Stimulated activated naive CD4-positive, alpha-beta T cell (primary cell): ENCODE measurements at places on chromosomes 5 and 9.

- DNase-seq, result no peak
Measured at GRCh38 chr9:93096811-93097382, 880 bp downstream of the CARD19 start.

DNA sequence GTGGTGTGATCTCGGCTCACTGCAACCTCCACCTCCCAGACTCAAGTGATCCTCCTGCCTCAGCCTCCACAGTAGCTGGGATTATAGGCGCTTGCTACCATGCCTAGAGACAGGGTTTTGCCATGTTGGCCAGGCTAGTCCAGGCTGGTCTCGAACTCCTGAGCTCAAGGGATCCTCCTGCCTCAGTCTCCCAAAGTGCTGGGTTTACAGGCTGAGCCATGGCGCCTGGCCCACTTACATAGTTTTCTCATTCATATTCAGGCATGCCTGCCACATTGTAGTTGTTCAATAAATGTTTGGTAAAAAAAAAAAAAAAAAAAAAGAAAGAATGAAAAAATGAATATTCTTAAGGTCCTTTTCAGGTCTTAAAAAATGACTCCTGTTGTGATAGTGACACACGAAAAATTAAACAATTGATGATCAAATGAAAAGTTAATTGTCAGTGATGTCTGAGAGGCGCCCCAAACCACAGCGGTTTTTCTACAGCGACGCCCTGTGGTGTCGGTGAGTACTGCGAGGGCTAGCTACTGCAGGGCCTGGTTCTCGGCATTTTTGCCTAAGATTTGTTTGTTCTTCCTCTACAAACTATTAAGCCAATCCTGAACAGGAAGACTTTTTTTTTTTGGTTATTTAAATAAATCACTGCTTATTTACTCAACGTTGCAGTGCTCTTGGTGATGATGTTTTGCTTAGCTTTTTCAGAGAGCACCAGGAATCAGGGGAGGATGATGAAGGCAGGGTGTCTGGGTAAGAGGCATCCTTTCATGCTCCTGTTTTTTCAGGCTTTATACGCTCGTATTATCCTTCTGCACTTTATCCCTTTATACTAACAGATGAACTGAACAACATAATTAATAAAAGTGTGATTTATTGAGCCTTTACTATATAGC lies 67.0 kb upstream of the DPYSL3 start:
- no peak for DNase-seq

GRCh38 chr5:74432216-74432615 lies 208.3 kb downstream of the ENC1 start:
- no peak for DNase-seq

GRCh38 chr9:130990306-130990977 lies 18.5 kb upstream of the LAMC3 start:
- no peak for DNase-seq

- no peak for DNase-seq
Measured at GRCh38 chr9:122128007-122128968, 31.3 kb downstream of the NDUFA8 start.

GRCh38 chr5:11758321-11758720 lies 145.9 kb downstream of the CTNND2 start:
- no peak for DNase-seq

DNA sequence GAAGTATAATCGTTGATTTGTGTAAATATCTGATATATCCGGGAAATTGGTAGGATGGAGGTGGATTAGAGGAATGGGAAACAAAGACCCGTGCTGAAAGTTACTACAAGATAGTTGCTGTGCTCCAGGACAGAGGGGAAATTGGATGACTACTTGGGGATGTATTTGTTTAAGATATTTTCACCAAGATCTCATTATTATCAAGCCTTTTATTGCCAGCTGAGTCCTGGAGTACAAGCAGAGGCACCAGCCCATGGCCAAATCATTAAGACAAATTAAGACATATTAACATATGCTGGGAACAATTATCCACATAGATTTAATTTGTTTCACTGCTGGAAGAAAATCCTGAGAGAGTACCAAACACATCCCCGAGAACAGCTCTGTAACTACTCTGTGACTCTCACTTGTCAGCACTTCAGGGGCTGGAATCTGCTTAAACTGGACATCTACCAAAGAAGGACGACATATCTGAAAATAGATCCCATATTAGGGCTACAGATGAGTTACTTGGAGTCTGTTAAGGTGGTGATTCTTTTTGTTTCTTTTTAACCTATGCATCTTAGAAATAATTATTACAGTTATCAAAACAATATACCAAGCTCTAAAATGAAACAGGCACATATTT lies 68.2 kb downstream of the SLC1A1 start:
- no peak for DNase-seq

- DNase-seq, result no peak
Measured at GRCh38 chr9:31612336-31613030, 772.0 kb upstream of the ACO1 start.

- DNase-seq, result no peak
Measured at GRCh38 chr9:106883030-106883429, 20.1 kb downstream of the ZNF462 start.

DNA sequence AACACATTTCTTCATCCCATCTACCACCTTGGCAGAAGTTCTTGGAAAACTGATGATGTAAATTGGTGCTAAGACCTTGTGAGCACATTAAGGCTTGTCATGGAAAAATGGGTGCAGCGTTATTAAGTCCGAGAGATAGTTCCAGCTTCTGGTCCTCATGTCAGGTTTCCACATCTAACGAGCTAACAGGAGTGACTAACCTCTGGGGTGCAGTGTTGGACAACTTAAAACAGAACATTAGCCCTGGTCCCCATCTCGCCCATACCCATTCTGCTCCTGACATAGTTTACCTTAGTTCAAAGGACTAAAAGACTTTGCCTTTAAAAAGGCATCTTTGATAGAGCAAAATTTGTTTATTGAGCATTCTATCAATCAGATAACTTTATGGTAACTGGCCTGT lies 128.0 kb downstream of the SLC1A3 start:
- no peak for DNase-seq

- no peak for DNase-seq
Measured at GRCh38 chr5:69468631-69469030, 24.0 kb upstream of the OCLN start.

DNA sequence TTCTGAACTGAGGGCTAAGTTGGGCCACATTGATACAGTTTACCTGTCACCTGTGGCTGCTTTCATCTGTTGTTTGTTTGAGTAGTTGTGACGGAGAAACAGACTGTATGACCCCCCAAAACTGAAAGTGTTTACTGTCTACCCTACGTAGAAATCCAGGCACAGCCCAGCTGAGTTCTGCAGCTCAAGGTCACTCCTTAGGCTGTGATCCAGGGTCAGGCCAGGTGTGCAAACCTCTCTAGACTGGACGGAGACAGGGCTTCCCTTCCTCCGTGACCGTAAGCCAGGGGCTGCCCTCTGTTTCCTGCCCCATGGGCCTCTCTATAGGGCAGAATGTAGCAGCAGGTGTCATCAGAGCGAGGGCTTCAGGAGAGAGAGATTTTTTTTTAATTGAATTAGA lies 207.9 kb upstream of the OTULINL start:
- no peak for DNase-seq

GRCh38 chr5:139482050-139482889 lies at the start of gene STING1:
STING1 (minus strand) TSS chr5:139482758; CDS start chr5:139481704, 1,054 bp downstream.
- DNase-seq, result peak; percentile 57

- no peak for DNase-seq
Measured at GRCh38 chr9:1619915-1620710, 395.0 kb upstream of the SMARCA2 start.

DNA sequence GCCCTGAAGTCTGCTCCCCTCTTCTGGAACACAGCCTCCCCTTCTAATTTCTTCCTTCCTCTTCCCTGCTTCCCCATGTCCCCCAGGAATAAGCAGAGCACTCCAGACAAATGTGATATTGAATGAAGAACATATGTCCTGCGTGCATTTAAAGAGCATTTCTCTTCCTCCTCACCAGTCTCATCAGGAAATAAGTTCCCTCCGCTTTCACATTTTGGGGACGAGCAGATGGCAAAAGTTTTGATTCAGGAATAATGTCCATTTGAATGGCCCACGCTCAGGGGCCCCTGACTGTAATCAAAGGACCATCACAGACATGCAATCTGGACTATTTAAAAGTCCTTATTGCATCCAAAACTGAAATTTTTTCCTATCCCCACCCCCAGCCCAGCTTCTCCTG lies 316.1 kb downstream of the CDK5RAP2 start:
- DNase-seq, result no peak

DNA sequence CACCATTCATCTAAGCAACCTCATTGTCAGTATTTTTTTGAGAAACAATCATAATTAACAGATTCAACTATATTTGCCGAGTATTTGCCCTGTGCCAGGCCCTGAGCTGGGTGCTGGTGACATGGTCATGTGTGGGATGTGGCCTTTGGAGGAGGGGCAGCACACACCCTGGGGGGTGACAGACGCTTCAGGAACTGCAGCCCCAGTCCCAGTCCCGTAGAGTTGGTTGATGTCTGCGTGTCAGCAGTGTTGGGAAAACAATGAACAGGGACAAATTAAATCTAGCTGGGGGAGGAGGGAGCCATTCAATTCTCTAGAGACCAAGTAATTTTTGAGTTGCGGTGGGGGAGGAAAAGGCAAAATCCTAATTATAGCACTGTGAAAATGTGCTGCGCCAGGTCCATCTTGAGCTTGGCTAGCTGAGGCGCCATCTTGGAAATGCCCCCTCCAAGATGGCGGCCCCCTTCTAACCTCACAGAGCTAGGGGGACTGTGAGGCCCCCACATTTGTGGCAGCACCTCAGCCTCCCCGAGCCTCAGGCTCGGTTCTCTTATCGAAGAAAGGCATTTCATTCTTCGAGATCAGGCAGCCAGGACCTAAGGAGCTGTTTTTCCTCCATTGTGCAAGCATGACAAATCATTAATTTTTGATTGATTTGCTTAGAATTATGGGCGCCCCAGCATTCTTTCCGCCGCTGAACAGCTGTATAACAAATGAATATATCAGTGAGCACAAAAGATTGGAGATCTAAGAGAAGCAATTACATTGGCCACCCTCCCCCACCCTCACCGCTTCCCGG lies 87.8 kb downstream of the ZNF618 start:
- DNase-seq, result no peak

- no peak for DNase-seq
Measured at GRCh38 chr9:121206516-121207370, 5.1 kb upstream of the RAB14 start.

- DNase-seq, result no peak
Measured at GRCh38 chr5:76111477-76112174, 28.4 kb downstream of the SV2C start.

- DNase-seq, result no peak
Measured at GRCh38 chr5:73805449-73805848, 179.5 kb downstream of the ARHGEF28 start.

DNA sequence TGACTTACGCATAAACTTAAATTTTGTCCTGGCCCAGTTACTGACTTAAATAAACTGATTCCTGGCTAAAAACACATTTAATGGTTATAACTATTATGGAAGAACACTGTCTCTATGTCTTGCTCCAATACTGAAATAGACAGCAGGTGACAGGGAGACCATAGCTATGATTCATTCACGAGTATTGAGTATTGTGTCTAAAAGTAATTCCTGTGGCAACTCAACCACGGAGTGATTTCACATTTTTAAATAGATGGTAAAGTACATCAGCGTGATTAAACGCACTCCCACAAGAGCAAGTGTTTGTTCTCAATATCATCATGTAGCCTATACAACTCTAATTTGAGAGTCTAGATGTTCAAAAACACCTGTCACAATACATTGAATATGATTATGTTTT lies 35.9 kb upstream of the PCSK1 start:
- no peak for DNase-seq

- no peak for DNase-seq
Measured at GRCh38 chr9:34992376-34992951, 2.9 kb downstream of the DNAJB5 start.

DNA sequence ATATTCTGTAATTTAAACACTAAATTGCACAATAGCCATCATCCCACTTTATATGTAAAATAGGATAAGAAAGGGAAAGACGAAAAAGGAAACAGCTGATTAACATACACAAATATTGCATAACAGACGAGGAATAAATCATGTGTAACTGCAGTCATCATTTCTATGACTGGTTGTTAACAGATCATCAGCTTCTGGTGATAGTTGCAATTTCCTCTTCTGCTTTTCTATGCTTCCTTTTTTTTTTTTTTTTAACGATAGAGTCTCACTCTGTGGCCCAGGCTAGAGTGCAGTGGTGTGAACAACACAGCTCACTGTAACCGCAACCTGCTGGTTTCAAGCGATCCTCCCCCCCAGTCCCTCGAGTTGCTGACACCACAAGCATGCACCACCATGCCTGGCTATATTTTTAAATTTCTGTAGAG lies 22.5 kb upstream of the JAKMIP2 start:
- no peak for DNase-seq

DNA sequence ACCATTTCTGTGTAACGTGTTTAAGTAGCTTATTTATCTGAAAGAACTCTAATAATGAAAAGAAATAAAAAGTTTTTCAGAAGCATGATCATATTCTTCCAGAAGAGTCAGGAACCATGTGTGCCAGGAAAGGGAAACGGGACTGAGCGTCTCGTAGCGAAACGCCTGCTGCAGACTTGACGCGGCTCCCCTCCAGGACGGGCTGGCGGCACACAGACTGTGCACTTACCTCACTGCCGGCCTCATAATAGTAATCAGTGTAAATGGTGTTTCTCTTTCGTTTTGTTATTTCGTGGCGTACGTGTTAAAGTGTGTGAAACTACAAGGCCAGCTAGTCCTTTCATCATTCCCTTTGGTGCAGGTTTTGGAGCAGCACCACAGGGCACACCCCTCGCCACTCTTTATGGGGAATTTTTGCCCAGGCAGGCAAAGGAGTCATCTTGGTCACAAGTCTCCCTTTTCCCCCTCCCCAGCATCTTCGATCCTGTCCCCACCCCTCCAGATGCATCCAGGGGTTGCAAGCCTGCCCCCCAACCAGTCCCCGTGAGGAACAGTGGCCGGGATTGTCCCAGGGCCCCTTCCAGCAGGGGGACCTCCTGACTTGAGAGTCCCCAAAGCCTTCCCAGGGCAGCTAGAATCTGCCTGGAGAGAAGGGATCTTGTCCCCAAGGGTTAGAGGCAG lies 233.1 kb downstream of the FANCC start:
- no peak for DNase-seq

- DNase-seq, result no peak
Measured at GRCh38 chr9:97625620-97626019, 7.5 kb downstream of the TSTD2 start.

- no peak for DNase-seq
Measured at GRCh38 chr9:101787891-101788290, 49.4 kb upstream of the GRIN3A start.

GRCh38 chr5:104082754-104083153 lies 520.2 kb upstream of the NUDT12 start:
- no peak for DNase-seq

- no peak for DNase-seq
Measured at GRCh38 chr5:76548525-76549229, 74.5 kb downstream of the F2RL2 start.
